HTR-8/SVneo (cell line): ENCODE measurements at places on chromosomes 1 and 21.

- DNase-seq, result no peak
These were observed 6.3 kb upstream of the FOXO6 start for GRCh38 chr1:41354956-41355355.

DNA sequence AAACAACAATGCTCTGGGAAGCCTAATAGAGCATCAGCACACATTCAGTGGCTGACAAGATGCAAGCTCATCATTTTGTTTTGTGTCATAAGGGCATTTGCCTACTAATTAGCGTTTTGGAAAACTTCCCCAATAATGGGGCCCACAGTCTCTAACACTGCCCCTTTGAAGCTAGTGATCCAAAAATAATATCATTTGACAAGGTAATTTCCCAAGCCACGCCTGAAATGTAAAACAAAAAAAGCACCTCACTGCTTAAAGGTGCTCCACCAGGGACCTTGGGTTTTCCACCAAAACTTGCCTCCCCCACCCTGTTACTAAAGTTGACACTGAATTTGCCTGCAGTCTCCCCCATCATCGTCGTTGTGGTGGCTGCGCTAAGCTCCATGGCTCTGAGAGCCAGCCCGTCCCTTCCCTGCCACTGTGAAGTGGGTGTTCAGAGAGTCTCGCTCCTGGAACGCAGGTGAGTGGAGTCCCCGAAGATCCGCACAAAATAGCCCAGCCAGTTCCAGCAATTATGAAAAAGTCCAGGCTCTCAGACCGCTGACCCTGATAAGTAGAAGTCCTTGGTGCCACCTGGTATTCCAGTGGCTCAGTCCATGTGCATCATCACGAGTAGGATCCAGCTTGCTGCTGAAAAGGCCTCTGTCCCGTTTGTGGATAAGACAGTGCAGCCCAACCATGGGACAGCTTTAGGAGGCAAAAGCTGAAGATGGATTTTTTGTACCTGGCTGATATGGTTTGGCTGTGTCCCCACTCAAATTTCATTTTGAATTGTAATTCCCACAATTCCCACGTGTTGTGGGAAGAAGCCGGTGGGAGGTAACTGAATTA, 52.2 kb downstream of the RAB3GAP2 start:
- no peak for DNase-seq

- no peak for DNase-seq
These were observed 24.3 kb upstream of the PPP1R15B start for GRCh38 chr1:204435872-204436271.

GRCh38 chr1:74430342-74430934, 82.0 kb downstream of the LRRC53 start:
- no peak for DNase-seq

- DNase-seq, result no peak
These were observed 62.3 kb downstream of the NID1 start for GRCh38 chr1:236002572-236002971.

GRCh38 chr1:201350361-201350725, 27.1 kb downstream of the TNNT2 start:
- no peak for DNase-seq

- no peak for DNase-seq
These were observed 33.7 kb downstream of the CTTNBP2NL start for GRCh38 chr1:112429749-112430148.

DNA sequence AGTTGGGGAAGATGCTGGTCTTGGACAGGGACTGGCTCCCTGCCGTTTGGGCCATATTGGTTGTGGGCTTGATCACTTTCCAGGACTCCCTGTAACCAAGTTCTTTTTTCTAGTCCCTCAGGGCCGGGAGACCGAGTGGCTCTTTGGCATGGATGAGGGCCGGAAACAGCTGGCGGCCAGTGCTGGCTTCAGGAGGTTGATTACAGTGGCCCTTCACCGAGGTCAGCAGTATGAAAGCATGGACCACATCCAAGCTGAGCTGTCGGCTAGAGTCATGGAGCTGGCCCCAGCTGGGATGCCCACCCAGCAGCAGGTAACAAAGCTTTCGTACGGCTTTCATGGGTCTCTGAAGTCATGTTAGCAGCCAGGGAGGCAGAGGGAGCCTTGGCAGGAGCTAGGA, 4.3 kb downstream of the METTL13 start:
- DNase-seq, result no peak

DNA sequence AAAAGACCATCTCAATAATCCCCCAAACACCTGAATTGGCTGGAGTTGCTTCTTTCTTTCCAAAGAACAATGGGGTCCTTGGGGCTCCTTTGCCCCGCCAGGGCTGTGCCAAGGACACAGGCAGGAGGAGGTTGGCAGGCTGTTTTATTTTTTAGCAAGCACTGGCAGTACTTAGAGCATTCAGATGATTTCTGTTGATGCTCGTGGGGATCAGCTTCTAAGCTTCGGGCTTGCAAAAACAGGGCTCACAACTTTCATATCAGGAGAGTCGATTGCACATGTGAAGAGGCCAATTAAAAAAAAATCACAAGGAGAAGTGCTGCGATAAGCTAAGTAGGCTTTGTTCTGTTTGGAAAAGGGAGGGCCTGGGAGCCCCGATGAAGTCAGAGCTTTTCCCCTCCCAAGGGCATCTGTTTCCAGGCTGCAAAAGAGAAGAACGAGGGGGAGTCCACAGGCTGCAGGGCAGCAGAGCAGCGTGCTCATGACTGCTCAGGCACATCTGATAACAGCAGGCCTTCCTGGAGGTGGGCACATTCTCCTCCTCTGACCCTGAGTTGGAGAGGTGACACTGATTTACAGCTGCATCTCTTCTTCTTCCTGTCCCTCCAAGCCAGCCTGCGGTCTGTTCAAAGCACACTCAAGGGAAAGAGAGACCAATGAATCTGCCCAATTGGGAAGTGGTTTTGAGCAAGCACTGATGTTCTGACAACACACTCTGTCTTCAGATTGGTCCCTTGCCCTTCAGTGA, 27.3 kb upstream of the BCAR3 start:
- no peak for DNase-seq

DNA sequence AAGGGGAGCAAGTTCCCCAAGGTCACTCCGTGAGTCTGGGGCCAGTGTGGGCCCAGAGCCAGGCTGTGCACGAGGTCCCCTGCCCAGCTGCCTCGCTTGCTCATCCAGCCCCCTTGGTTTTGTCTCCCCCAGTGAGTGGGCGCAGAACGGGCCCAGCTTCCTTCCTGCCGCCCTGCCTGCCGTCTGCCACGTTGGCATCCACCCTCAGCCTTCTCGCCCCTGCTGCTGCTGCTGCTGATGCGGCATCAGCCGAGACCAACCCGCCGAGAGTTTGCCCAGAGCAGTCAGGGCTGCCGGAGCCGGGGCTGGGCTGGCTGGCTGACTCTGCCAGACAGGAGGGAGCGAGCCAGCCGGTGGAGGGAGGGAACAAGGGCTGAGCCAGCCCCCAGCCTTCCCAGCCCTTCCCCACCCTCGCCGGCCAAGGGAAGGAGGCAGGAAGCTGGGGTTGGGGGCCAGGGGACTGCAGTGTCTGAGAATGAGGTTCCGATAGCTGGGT, 31.4 kb upstream of the WASF2 start:
- no peak for DNase-seq

- peak; percentile 40 for DNase-seq
These were observed 8.2 kb downstream of the HAPLN2 start for GRCh38 chr1:156627313-156627880.

DNA sequence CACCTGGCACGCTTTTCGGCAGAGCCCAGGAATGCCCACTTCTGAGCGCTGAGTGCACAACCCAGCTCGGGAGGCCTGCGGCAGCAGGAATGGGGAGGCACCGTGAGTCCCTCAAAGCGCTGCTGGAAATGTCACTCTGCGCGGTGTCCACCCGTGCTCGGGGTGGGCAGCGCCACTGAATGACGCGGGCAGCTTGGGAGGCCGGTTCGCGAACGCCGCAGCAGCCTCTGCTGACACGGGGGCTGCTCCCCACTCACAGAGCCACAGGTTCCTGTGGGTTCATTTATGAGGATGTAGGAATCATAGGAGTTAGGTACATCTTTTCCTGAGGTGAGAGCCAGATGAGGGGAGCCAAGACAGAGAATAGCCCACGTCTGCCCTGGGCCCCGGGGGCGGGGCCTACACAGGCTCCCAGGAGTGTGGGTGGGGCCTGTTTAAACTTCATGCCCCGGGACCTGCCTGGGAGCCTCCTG, 146.7 kb upstream of the COL6A1 start:
- no peak for DNase-seq

GRCh38 chr1:172456344-172456769, 12.5 kb upstream of the PIGC start:
- no peak for DNase-seq

GRCh38 chr1:229148041-229148671, 122.8 kb upstream of the RAB4A start:
- DNase-seq, result no peak

DNA sequence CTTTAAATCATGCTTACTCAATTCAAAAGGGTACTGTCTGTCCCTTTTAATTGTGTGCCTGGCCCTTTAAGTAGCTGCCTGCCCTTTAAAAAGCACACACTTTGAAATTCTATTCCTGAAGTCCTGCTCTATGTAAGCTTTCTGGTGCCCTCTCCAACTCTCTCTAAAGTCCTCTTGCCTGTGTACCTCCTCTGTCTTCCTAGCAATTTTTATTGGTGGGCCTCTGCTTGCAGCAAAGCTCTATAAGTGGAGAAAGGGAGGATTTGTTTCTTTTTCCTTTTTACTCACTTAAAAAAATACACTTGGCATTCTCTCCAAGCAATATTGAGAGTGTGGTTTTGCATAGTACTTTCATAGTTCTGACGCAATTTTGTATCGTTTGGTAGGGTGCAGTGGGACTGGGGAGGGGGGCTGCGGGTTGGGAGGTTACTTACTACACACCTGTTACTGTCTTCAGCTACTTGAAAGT, 135.4 kb downstream of the LMO4 start:
- no peak for DNase-seq

DNA sequence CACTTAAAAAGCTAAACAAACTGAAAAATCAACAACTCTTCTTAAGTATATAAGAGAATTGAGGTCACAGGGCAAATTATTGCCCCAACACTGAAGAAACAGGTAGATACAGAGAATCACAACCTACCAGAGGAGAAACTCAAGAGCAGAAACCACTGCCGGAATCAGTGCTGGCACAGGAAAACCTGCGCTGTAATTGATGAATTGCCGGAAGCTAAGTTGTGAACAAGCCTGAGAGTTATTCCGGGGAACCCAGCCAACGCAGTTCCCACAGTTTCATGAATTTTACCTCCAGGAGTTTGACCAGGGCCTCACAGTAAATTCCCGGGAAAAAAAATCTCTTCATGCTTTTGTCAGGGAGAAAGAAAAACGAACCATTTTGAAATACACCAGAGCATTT, 657.1 kb upstream of the BRINP3 start:
- no peak for DNase-seq

- DNase-seq, result no peak
These were observed 96.9 kb upstream of the SGIP1 start for GRCh38 chr1:66437136-66437401.
